PC-3 (cell line): ENCODE measurements at places on chromosomes 12 and 14. TPM values are rescaled to one million over a fixed set of nuclear protein-coding genes. Genes with fewer than 3 reads are reported as not detected.

- DNase-seq = peak; percentile 38
Observed at GRCh38 chr14:91373591-91374254, 43.9 kb downstream of the CCDC88C start.

The AKAP6 gene
- 1.5 and 2.8 TPM in 2 replicates for total RNA-seq

GRCh38 chr14:37865719-37866549, 270.5 kb downstream of the TTC6 start:
- DNase-seq = no peak

- peak; percentile 12 for DNase-seq
Observed at GRCh38 chr12:30753751-30754382, 884 bp downstream of the CAPRIN2 start.

The TAS2R30 gene
- total RNA-seq = 0.66 and 2.0 TPM in 2 replicates

DNA sequence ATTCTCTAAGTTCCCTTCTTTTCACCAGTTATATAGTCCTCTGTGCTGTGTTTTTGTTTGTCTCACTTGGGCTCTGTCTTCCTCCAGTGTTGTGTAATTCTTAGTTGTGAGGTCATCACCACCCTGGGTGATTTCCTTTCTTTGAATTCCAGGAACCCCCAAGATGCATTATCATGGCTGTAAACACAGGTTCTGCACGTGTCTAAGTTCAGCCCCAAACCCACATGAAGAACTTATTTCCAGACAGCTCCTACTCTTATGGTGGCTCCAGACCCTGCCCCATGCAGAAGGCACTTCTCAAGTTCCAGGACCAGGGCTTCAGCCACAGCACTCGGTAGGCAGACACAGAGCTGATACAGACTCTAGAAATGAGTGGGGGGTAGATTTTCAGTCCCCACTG, 560.5 kb downstream of the BCL11B start:
- DNase-seq = no peak

- peak; percentile 31 for DNase-seq
Observed at GRCh38 chr14:56752428-56752827, 57.9 kb downstream of the OTX2 start.

The CORO1C gene
- total RNA-seq = 159 and 179 TPM in 2 replicates

The RAD51AP1 gene
- 15.9 and 24.7 TPM in 2 replicates for total RNA-seq

DNA sequence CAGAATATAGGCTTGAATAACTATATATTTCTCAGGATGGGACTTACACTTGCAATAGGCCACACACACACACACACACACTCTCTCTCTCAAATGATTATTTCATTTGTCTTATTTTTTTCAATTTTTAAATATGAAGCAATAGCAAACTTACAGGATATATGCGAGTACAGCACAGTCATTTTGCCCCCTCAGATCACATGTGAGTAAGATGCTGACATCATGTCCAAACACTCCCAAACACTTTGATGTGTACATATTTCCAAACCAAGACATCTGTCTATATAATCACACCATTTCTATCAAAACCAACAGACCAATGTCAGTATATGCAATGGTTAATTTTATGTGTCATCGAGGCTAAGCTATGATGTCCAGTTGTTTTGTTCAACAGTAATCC, 1535.9 kb upstream of the FLRT2 start:
- DNase-seq = no peak

GRCh38 chr12:9866860-9867269, 2.3 kb downstream of the CLEC2B start:
- no peak for DNase-seq

DNA sequence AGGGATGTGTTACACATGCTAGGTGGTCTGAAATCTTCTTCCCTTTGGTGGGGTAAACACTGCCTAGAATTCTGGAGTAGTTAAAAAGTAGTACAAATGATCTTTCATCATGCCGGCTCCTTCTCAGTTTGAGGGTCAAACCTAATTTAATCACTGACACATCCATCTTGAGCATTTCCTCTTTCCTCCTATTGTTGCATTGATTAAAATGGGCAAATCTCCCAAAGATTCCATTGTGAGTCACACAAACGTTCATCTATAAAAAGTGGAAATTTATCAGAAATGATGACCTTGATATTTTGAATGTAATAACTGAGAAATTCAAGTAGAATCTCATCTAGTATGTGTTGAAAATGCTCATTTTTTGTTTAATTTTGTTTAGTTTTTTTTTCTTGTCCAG, 996.0 kb downstream of the NRXN3 start:
- no peak for DNase-seq

The CCDC38 gene
- total RNA-seq = not detected in 2 replicates

DNA sequence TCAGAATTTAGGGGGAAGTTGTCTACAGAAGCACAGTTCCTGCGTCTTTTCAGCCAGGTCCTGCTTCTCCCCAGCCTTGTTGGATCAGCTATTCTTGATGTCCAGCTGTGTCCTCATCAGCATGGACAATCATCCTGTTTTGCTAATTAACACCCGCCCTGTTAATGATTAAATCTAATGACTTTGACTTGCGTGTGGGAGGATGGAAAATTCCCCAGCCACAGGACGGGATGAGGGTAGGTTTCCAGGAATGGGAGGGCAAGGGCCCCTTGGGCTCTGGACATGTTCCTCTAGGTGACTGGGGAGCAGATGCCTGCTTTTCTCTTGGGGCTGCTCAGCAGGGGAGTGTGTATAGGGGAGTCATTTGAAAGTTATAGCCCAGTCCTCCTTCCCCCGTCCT, 5.3 kb upstream of the PPP1R1A start:
- DNase-seq = no peak

DNA sequence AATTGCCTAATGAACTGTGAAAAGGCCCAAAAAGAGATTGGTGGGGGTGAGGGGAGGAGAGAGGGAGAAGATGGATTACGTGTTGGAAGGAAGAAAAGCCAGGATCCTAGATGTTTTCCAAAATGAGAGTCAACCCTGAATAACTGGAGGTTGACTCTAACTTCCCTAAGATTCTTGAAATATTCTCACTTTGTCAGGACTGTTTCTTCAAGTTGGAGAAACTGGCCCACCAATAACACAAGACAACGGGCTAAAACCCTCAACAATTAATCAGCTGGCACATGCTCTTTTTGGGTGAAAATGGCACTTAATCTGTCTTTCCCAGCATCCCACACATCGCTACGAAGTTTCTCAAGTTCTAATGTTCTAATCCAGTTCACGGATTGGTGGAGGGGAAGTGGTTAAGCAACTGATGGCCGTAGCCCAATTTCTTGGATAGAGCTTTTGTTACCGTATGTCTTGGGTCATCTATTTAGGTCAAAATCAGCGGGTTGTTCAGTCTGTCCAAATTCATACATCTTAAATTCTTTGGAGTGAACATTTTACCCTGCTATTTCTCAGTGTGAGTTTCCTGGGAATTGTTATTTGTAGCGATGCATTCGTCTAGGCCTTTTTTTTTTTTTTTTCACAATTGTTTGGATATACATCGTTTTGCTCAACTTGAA, 49.0 kb downstream of the GPHB5 start:
- no peak for DNase-seq

GRCh38 chr14:99729991-99730875, 46.1 kb downstream of the CYP46A1 start:
- DNase-seq = peak; percentile 76

GRCh38 chr12:75571204-75571603, 59.8 kb upstream of the KRR1 start:
- no peak for DNase-seq

DNA sequence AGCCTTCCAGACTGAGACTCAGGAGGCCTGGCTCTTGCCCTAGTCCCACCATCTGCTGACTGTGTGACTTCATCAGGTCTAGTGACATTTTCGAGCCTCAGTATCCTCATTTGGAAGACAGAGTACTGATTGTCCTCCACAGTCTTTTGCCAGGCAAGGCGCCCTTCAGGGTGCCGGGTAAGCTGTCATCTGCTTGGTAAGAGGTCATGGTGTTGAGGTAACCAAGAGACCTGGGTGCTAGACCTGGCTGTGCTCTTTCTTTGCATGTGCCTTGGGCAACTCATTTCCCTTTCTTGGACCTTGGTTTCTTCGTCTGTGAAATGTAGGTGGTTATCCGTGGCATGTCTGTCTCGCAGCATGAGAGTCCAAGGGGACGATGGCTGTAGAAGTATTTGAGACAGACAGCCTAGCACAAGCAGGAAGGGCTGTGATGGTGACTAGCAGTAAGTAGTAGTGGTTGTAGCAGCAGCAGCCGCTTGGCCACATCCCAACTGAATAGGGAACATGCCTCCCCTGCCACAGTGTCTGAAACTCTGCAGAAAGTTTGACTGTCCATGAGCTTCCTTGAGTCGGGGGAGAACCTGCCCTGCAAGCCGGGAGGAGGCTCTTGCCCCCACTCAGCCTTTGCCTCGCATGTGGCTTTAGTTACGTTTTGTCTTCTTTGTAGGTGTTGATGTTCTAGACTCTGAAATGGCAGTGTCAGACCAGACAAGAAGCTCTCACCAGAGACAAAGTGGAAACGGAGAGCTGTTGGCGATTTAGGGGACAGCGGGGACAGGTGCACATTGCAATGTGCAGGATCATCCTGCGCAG, 40.3 kb downstream of the EVL start:
- no peak for DNase-seq

DNA sequence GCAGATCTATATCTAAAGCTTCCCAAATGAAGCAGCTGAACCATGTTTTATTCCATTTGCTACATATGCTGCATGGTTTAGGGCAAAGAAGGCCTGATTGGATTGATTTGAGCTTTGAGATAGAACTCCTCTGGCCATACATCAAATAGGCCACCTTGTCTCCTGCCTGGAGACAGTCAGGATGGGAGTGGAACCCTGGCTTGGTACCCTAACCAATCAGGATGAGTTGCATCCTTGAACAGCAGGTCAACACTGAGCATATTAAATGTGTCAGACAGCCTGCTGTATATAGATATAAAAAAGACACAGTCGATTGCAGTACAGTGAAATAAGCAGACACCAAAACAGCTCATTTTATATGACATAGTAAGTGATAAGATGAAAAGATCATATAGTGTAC, 291.7 kb downstream of the NUAK1 start:
- DNase-seq = no peak

The GZMB gene
- total RNA-seq = not detected in 2 replicates

GRCh38 chr14:70186900-70187451, 1.8 kb downstream of the SLC8A3 start:
- no peak for DNase-seq

DNA sequence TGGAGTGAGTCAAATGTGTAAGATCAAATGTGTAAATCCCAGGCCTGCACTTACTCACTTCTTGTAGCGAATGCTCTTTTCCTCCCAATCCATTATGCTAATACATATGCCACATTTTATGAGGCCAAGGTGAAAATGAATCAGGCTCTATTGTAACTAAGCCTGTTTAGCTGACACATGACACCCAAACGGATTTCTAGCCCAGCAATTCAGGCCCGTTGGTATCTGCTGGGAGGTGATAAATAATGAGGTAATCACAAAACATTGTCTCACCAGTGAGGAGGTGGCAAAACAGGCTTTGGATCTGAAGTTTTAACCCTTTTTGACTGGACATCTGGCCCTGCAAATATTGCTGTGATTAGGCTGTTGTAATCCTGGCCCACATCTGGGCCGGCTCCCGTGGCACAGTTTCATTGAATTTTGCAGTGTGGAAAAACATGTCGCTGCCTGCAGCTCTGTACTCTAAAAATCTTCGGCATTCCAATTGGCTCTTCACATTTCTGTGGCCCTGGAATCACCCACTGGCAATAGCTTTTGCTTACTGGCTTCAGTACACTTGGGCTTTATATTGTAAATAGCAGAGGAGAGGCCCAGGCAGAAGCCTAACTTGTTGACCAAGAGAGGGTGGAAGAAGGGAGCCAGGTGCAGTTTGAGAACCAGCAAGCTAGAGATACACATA, 106.1 kb downstream of the PAX9 start:
- peak; percentile 64 for DNase-seq

DNA sequence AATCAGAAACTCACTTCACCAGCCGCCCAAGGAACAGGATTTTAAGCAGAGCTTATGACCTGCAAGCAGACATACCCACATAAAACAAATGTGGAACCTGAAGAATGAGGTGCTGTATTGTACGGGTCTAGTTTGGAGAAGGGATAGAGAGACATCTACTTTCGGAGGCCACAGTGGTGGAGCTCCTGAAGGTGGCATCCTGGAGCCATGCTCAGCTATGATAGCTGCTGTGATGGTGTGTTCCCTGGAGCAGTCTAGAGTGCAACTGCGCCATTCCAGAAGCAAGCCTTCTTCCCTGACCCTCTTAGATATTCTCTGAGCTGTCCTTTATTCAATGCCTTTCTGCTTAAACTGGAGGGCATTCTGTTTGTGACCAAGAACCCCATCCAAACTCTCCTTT, 402.6 kb downstream of the FUT8 start:
- no peak for DNase-seq

GRCh38 chr14:69096246-69096645, 56.7 kb downstream of the DCAF5 start:
- DNase-seq = no peak

- DNase-seq = no peak
Observed at GRCh38 chr12:93727195-93727811, 50.1 kb downstream of the CRADD start.

DNA sequence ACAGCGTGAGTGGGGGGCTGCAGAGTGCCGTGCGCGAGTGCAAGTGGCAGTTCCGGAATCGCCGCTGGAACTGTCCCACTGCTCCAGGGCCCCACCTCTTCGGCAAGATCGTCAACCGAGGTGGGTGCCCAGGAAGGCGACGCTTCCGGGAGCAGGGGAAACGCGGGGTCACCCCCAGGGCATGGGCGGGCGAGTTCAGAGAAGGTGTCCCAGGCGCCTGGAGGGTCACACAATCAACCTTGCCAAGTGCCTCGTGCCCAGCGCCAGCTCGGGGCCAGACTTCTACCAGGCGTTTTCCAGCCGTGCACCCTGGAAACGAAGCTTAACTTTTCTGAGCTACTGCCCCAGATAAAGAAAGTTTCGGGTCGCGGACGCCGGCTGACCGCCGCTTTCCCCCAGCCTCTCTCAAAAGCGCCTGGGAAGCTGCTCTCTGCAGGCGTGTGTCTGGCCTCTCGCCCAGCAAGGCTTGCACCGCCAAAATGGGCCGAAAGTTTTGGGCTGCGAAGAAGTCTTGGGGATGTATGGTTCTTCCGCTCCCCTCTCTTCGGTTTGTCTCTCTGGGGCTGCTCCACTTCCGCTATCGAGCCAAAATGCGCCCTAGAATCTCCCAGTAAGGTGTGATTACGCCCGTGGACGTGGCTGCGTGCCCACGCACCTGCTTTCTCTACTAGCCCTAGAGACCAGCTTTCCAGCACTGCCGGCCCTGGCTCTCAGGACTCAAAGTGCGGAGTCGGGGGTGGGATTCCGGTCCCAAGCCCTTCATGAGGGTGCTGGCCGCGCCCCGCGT, 1.7 kb downstream of the WNT1 start:
- no peak for DNase-seq

GRCh38 chr12:31728289-31728916, 418 bp downstream of the AMN1 start:
- no peak for DNase-seq

The TTC9 gene
- total RNA-seq = 3.6 and 4.1 TPM in 2 replicates
